ENCODE measurements at places on chromosomes 1 and 21.
A peak's percentile ranks its signal among the peaks of the same experiment; 100 is the strongest.

DNA sequence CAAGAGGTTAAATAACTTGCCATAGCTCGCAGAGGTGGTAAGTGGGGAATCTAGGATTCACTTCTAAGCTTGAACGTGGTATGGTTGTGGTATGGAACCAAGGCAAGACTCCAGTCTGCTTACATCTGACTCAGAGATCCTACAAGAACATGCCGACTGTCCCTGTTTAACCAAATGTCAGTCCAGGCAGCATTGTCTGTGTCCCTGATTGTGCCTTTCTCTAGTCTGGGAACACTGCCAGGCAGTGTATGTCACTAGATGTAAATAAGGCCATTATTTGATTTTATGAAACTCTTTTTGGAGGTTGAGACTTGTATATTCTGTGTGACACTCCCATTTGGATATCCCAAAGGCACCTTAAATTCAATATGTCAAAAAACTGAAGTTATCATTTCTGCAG, 96.0 kb downstream of the NOS1AP start:
- no peak for DNase-seq

DNA sequence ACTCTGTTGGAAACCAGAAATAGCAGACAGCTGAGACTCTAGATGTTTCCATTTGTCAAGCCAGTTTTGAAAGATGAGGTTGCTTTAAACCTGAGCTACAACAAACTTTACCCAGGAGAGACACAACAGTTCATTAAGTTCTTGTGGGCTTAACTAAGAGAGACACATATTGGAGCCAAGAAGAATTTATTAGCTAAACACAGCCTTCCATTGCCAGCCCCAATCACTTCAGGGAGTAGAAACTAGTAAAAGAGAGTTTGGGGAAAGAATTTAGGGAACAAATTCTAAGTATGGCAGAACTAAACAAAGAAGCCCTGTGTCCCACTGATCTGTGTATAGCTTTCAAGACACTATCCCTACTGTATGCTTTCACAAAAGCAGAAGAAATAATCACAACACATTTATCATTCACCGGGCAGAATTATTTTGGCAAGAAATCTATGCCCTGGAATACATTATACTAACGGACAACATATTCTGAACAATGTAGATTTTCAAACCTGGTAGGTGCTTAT, 87.3 kb upstream of the KAZN start:
- no peak for DNase-seq

DNA sequence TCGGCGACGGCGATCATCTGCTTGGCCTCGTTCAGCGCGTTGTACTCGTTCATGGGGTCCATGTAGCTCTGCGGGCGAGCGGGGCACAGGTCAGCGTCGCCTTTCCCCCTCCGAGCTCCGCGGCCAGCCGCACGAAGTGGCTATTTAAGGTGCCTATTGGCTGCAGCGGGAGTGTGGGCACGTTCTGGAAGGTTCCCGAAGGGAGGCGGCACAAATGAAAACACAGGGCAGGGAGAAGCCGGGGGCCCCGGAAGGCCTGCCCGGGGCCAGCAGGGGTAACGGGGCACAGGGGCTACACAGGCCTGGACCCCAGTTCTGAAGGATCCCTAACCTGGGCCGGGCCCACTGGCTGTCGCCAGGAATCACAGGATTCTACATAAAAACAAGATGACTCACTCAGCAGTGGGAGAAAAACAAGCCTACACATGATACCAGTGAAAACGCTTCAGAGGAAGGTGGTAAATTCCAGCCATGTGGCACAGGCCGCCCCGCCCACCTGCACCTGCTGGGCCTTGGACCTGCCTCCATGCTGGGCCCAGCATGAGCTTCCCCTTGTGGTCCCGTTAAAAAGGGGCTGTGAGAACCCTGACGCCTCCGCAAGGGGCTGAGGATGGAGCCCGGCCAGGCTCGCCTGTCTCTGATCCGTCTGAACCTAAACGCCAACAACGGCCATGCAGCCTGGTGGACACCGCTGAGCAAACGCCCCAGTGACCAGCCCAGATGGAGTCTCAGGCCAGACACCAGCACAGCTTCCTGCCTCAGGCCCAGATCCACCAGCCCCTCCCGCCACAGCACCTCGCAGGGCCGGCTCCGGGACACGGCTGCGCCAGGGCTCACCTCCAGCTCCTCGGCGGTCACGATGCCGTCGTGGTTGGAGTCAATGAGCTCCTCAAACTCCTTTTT, 3.9 kb upstream of the TNFRSF4 start:
- no peak for DNase-seq

DNA sequence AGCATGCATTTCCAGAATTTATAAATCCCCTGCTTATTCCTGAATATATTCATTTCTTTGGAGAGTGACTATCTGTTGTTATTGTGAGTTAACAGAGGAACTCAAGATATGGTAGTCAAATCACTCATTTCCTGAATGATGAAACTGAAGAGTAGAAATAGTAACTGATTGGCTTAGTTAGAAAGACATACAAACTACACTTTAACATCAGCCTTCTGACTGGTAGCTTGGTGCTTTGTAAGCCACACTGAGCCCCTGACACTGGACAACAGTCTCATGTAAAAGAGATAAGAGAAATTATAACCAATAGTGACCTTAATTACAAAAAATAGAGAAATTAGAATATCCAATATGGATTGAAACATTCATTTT, 4.8 kb downstream of the GBP7 start:
- no peak for DNase-seq

DNA sequence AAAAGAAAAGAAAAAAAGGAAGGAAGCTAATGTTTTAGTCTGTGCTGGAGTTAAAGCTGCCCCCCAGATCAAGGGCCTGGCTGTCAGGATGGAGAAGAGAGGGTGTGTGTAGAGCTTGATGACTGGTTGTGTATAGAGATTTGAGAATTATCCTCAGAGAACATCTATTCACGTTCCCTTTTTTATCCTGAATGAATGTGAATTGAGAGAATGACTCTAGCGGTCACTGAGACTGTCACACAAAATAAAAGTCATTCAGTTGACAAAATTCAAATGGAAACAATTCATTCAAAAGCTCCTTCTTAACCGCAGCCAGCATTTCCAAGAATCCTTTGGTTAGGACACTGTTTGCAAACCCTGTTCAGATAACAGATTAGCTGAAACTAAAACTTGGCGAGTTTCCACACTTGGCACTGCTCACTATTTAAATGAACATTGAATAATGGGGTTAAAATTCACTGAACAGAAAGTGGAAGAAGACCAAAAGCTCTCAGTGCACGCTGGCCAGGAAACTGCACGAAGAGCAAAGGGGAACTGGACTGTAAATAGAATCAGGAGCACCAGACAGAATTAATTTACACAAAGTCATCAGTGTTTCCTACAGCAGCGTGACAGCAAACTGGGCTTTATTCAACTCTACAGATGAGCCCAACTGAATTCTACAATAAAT, 13.6 kb upstream of the FAM89A start:
- DNase-seq: no peak

DNA sequence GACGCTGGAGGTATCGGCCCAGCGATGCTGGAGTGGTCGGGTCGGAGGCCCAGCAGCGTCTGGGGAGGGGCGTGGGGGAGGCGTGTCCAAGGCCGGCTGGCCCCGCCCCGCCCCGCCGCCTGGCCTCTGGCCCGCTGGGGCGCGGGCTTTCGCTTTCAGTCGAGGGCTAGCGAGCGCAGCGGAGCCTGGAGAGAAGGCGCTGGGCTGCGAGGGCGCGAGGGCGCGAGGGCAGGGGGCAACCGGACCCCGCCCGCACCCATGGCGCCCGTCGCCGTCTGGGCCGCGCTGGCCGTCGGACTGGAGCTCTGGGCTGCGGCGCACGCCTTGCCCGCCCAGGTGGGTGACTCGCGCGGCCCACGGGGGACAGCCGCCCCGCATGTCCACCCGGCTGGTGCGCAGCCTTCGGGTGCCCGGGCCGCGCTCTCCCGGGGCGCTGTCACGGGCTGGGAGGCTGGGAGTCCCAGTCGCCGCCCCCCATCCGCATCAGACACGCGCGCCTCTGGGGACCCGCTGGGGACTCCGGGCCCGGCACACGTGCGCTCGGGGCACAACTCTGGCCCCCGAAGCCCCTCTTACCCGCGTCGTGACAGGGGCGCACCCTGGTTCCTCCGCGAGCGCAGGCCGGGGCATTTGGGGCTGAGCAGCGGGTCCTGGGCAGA, at the start of gene TNFRSF1B:
TSS of gene TNFRSF1B (plus strand) at position 158 of the 659 bp plus-strand sequence. CDS start at position 259, 101 bp downstream.
- no peak for DNase-seq

GRCh38 chr21:26887251-26887650, 42.0 kb upstream of the ADAMTS1 start:
- DNase-seq: no peak

- no peak for DNase-seq
Measured at GRCh38 chr1:227815468-227816409, at the start of gene PRSS38. TSS of gene PRSS38 (plus strand) at chr1:227815675. CDS start at chr1:227815717, 42 bp downstream.

DNA sequence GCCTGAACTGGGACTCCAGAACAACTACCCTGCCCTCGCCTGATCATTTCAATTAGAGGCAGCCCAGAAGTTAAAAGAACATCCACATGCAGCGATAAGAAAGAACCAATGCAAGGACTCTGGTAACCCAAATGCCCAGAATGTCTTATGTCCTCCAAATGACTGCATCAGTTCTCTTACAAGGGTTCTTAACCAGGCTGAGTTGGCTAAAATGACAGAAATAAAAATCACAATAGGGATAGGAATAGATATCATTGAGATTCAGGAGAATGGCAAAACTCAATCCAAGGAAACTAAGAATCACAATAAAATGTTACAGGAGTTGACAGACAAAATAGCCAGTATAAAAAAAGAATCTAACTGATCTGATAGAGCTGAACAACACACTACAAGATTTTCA, 80.1 kb upstream of the PTGFR start:
- no peak for DNase-seq

GRCh38 chr1:111619635-111620440, at the start of gene RAP1A:
TSS of gene RAP1A (plus strand) at chr1:111619789. CDS start at chr1:111691361, 71,572 bp downstream.
- peak; percentile 73 for DNase-seq

DNA sequence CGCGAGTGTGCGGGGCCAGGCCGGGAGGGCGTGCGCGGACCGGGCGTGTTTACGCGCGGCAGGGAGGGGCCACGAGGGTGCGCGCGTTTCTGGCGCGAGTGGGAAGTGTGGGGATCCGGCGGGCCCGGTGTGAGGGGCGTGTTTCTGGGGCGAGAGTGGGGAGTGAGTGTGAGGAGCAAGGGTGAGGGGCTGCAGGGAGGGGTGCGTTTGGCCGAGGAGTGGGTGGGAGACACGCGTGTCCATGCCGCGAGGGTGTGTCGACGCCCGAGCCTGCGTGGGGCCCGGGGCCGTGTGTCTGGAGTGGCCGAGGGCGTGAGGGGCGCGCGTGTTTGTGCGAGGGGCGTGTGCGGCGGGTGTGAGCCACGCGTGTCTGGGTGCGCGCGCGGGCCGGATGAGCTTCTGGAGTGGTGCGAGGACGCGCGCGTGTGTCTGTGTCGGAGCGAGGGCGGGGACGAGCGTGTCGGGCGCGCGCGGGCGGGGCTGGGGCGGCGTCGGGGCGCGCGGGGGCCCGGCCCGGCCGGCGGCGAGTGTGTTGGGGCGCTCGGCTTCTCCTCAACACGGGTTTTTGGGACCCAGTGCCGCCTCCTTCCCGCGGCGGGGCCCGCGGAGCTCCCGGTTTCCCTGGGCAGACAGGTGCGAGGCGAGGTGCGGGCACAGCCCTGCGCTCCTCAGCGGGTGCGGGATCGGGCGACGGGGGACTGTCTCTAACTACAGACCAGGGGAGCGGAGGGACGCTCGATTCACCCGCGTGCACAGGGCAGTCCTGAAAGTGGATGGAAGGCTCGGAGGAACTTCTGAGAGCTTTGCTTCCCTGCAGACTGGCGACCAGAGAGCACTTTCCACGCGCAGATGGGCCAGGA, 65.8 kb upstream of the VAMP3 start:
- no peak for DNase-seq
